ENCODE measurements at places on chromosomes 4 and X. TPM values are rescaled to one million over a fixed set of nuclear protein-coding genes. Genes with fewer than 3 reads are reported as not detected.

The GRIA3 gene
- 9.5 TPM for total RNA-seq

The ZFP92 gene
- 0.38 TPM for total RNA-seq

The GDPD2 gene
- total RNA-seq, result 1.6 TPM

The TMEM271 gene
- total RNA-seq, result not detected

The KLHL4 gene
- total RNA-seq, result 16.7 TPM

The MAGEB10 gene
- not detected for total RNA-seq

The XPNPEP2 gene
- total RNA-seq, result 0.17 TPM

The CENPC gene
- total RNA-seq, result 30.0 TPM

The CENPVL3 gene
- 2.3 TPM for total RNA-seq

The CFAP99 gene
- total RNA-seq, result not detected

- no peak overlapping the region for H3K27ac ChIP-seq
- no peaks in the 10 kb centered on the region for H3K27me3 ChIP-seq
- no peaks in the 10 kb centered on the region for H3K4me1 ChIP-seq
- H3K36me3 ChIP-seq, result peaks cover 6% of the 10 kb centered on the region
- no peak overlapping the region for H3K4me3 ChIP-seq
These were observed 176.5 kb downstream of the FBXW7 start for GRCh38 chr4:152359208-152360044.

DNA sequence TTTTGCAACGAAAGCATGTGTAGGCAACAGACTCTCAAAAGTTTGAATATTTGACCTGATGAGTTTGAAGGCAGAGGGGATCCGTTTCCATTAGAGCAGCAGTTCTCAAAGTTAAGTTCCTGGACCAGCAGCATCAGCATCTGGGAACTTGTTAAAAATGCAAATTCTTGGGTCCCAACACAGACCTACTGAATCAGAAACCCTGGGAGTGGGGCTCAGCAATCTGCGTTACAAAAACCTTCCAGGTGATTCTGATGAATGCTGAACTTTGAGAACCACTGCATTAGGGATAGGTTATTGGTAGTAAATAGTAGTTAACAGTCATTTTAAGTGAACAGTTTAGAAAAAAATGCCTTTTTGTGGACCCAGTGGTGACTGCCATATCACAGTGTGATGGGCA is 98.8 kb downstream of the PDE5A start:
- peaks cover 21% of the 10 kb centered on the region for H3K36me3 ChIP-seq
- H3K27me3 ChIP-seq, result no peaks in the 10 kb centered on the region
- peaks cover 3% of the 10 kb centered on the region for H3K4me1 ChIP-seq

DNA sequence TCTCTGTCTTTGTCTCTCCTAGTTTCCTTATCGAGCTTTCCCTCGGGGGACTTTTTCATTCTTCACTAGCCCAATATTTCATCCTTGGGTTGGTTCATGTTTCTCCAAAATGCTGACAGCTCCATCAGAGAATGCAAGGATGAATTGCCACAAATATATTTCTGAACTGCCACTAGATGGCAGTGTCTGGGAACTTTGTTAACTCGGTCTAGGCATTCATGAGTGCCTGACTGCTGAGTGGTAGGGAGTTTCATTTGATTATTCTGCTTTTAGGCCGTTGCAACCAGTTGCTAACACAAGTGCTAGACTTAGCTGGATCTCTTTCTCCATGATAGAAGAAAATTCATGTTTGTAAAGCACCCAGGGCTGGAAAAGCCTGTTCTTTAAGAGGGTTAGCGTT is 73.5 kb upstream of the RAP2C start:
- no peaks in the 10 kb centered on the region for H3K4me1 ChIP-seq
- DNase-seq, result peak; percentile 58
- no peaks in the 10 kb centered on the region for H3K27me3 ChIP-seq
- no peak overlapping the region for H3K27ac ChIP-seq

DNA sequence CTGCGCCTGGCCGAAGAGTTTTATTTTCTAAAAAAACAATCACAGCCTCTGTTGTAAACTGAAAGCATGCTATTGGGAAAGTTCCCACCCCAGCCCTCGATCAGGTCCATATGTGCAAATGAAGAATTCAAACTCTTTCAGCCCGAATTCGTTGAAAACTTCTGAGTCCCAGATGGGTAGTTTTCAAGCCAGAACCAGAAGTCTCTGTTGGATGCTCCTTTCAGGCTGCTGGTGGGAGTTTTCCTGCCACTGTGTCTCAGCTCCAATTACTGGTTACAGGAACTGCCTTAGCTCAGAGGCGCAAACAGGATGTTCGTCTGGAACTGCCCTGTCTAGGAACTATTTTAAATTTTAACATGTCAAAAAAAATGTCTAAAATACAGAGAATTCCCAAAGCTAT is 9.3 kb upstream of the ALG13 start:
- no peaks in the 10 kb centered on the region for H3K4me1 ChIP-seq
- no peaks in the 10 kb centered on the region for H3K36me3 ChIP-seq
- no peaks in the 10 kb centered on the region for H3K27me3 ChIP-seq
- no peak for DNase-seq
- H3K27ac ChIP-seq, result no peak overlapping the region
- no peak overlapping the region for H3K4me3 ChIP-seq

GRCh38 chr4:7120341-7120740 is 52.5 kb upstream of the GRPEL1 start:
- no peak for DNase-seq
- no peaks in the 10 kb centered on the region for H3K36me3 ChIP-seq
- no peak overlapping the region for H3K27ac ChIP-seq
- H3K4me1 ChIP-seq, result no peaks in the 10 kb centered on the region
- peaks cover 12% of the 10 kb centered on the region for H3K27me3 ChIP-seq
- no peak overlapping the region for H3K4me3 ChIP-seq

GRCh38 chr4:151436093-151436518 is 27.1 kb downstream of the FHIP1A start:
- no peak overlapping the region for H3K4me3 ChIP-seq
- H3K27me3 ChIP-seq, result no peaks in the 10 kb centered on the region
- H3K36me3 ChIP-seq, result no peaks in the 10 kb centered on the region
- peaks cover 4% of the 10 kb centered on the region for H3K4me1 ChIP-seq

- no peaks in the 10 kb centered on the region for H3K27me3 ChIP-seq
- no peaks in the 10 kb centered on the region for H3K36me3 ChIP-seq
- no peak overlapping the region for H3K27ac ChIP-seq
- H3K4me3 ChIP-seq, result no peak overlapping the region
- no peaks in the 10 kb centered on the region for H3K4me1 ChIP-seq
- DNase-seq, result peak; percentile 44
These were observed 35.7 kb upstream of the BMP15 start for GRCh38 chrX:50874876-50875275.

- no peak overlapping the region for H3K4me3 ChIP-seq
- no peaks in the 10 kb centered on the region for H3K36me3 ChIP-seq
- no peaks in the 10 kb centered on the region for H3K4me1 ChIP-seq
- H3K27me3 ChIP-seq, result no peaks in the 10 kb centered on the region
- H3K27ac ChIP-seq, result no peak overlapping the region
These were observed 351.1 kb downstream of the GRXCR1 start for GRCh38 chr4:43243433-43244116.

DNA sequence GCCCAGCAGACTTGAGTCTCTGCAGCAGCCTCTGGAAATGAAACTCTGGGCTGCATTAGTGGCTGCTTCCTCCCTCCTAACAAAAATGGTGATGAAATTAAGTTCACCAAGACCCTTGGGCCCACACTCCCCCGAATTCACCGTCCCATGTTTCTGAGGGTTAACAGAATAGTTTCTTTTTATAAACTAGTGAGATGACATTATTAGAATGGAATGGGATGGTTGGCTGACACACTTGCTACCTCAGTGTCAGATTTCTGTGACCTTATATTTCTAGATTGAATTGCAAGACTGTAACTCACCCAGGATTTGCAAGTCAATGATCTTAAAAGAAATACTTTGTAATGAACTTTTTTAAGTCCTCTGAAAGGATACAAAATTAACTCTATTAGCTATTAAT is 127.1 kb downstream of the SHROOM3 start:
- no peak overlapping the region for H3K27ac ChIP-seq
- H3K27me3 ChIP-seq, result no peaks in the 10 kb centered on the region
- DNase-seq, result no peak
- peaks cover 3% of the 10 kb centered on the region for H3K4me1 ChIP-seq

- peak; percentile 51 for DNase-seq
- no peak overlapping the region for H3K27ac ChIP-seq
- peaks cover 6% of the 10 kb centered on the region for H3K4me1 ChIP-seq
- H3K27me3 ChIP-seq, result peaks cover 69% of the 10 kb centered on the region
These were observed 12.2 kb downstream of the TET2 start for GRCh38 chr4:105158837-105159236.

GRCh38 chr4:29009908-29010307 is 1710.3 kb upstream of the PCDH7 start:
- H3K4me3 ChIP-seq, result no peak overlapping the region
- no peaks in the 10 kb centered on the region for H3K4me1 ChIP-seq

DNA sequence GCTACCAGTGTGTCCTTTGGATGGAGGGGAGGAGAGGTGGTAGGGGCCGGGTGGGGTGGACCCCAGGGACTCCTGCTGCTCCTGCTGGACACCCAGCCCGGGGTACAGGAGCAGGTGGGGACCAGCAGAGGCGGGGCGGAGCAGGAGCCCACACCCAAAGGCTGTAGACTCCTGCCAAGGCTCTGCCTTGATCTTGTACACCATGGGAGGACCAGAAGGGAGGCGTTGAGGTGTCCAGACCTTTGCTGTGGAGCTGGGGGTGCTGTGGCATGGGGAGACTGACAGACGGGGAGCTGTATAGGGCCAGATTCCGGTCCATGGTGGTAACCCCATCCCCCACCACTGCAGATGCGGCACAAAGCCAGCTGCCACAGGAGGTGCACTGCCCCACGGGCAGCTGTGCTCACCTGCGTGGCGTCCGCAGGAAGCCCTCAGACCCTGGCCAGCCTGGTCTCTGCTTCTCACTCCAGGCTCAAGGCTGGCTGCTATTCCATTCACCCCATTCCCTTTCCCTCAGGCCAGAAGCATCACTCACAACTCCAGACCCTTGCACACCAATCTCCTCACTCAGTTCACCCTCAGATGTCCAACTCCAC is 5.0 kb upstream of the SLC26A1 start:
- H3K4me1 ChIP-seq, result no peaks in the 10 kb centered on the region
- peaks cover 79% of the 10 kb centered on the region for H3K27me3 ChIP-seq
- H3K36me3 ChIP-seq, result no peaks in the 10 kb centered on the region
- no peak overlapping the region for H3K4me3 ChIP-seq
- no peak for DNase-seq

- H3K4me3 ChIP-seq, result no peak overlapping the region
- no peaks in the 10 kb centered on the region for H3K36me3 ChIP-seq
- no peaks in the 10 kb centered on the region for H3K27me3 ChIP-seq
- H3K4me1 ChIP-seq, result no peaks in the 10 kb centered on the region
These were observed 74.7 kb downstream of the CLCN4 start for GRCh38 chrX:10231461-10231860.

DNA sequence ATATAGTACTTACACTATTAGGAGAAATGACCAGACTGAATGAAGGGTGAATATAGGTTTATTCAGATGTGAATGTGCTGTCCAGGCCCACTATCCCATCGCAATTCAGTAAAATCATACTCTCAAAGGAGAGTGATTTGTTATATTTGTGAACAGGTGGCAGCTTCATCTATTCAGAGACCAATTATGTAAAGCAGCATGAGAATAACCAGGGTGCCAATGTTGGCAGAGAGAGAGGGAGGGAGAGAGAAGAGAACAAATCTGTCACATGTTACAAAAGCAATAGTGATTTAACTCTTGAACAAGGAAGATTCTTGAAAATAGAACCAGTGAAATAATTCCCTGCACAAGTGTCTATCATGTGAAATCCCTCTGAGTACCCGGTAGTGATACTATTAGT is 38.9 kb upstream of the TLL1 start:
- no peaks in the 10 kb centered on the region for H3K36me3 ChIP-seq
- H3K4me3 ChIP-seq, result no peak overlapping the region
- peaks cover 13% of the 10 kb centered on the region for H3K4me1 ChIP-seq
- no peak overlapping the region for H3K27ac ChIP-seq
- no peaks in the 10 kb centered on the region for H3K27me3 ChIP-seq

DNA sequence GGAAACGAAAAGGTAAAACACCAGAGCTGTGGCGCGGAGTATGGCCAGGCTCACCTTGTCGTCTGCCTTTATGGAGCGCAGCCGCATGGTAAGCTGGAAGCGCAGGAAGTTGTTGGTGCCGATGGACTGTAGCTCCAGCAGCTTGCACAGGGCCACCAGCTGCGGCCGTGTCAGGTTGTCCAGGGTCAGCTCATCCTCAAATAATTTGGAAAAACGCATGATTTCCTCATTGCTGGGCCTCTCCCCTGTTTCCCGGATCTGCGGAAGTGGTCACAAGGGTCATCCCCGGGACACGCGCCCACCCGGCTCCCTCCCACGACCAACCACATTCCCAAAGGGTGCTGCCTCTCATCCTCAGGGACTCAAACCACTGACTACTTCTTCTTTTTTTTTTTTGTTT is 23.3 kb downstream of the LETM1 start:
- H3K27ac ChIP-seq, result no peak overlapping the region
- peaks cover 56% of the 10 kb centered on the region for H3K36me3 ChIP-seq
- no peaks in the 10 kb centered on the region for H3K27me3 ChIP-seq
- no peak overlapping the region for H3K4me3 ChIP-seq
- H3K4me1 ChIP-seq, result no peaks in the 10 kb centered on the region

- no peaks in the 10 kb centered on the region for H3K27me3 ChIP-seq
- no peaks in the 10 kb centered on the region for H3K36me3 ChIP-seq
- no peak within 1 kb of the TSS for H3K27ac ChIP-seq
- DNase-seq, result no peak
These were observed at the start of gene SRPX2 for GRCh38 chrX:100643956-100644860. SRPX2 (plus strand) TSS chrX:100644199; CDS start chrX:100646323, 2,124 bp downstream.

GRCh38 chr4:55075823-55076716 is 49.3 kb downstream of the KDR start:
- DNase-seq, result peak; percentile 56
- no peaks in the 10 kb centered on the region for H3K27me3 ChIP-seq
- no peaks in the 10 kb centered on the region for H3K36me3 ChIP-seq
- H3K27ac ChIP-seq, result no peak overlapping the region

DNA sequence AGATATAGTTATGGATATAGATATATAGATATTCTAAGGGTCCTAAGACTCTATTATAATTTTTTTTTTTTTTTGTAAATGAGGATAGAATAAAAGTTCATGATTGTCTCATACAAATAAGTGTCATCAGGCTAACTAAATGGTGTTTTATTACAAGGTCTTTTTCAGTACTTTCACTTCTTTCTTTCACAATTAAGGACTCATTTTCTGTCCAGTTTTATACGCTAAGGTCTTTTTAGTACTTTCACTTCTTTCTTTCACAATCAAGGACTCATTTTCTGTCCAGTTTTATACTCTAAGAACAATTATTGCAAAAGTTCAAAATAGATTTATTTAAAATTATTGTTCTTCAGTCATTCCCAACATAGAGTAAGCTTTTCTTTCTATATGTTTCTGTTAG is 32.7 kb downstream of the RUFY3 start:
- no peak overlapping the region for H3K4me3 ChIP-seq
- no peak for DNase-seq
- H3K4me1 ChIP-seq, result no peaks in the 10 kb centered on the region
- H3K27me3 ChIP-seq, result no peaks in the 10 kb centered on the region
- H3K27ac ChIP-seq, result no peak overlapping the region
- H3K36me3 ChIP-seq, result no peaks in the 10 kb centered on the region

GRCh38 chrX:38654302-38654701 is 93.0 kb downstream of the TSPAN7 start:
- no peak overlapping the region for H3K4me3 ChIP-seq
- H3K4me1 ChIP-seq, result no peaks in the 10 kb centered on the region
- no peak for DNase-seq
- H3K27me3 ChIP-seq, result no peaks in the 10 kb centered on the region

GRCh38 chr4:78695910-78696309 is 80.2 kb upstream of the BMP2K start:
- no peak overlapping the region for H3K4me3 ChIP-seq
- H3K36me3 ChIP-seq, result no peaks in the 10 kb centered on the region
- H3K4me1 ChIP-seq, result no peaks in the 10 kb centered on the region
- H3K27ac ChIP-seq, result no peak overlapping the region
- H3K27me3 ChIP-seq, result no peaks in the 10 kb centered on the region
